ENCODE measurements at places on chromosomes 5 and 9.

- no peak for DNase-seq
Observed at GRCh38 chr5:83889971-83890745, 169.5 kb upstream of the HAPLN1 start.

DNA sequence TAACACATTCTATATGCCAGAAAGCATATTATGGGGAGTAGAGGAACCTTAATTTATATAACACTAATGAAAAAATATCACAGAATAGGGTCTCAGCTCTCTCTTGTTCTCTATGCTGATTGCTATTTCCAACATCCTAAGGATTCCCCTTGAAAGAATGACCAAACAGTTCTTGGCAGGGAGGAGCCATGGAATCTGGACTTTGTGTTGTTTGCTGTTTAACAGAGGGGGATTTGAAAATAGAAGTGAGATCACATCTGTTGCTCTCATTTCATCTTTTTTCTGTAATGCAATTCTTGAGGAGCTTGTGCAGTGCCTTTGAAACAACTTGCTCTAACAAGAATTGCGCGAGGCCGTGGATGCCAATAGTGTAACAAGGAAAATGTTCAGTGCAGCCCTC lies 755.3 kb downstream of the TLE1 start:
- no peak for DNase-seq

DNA sequence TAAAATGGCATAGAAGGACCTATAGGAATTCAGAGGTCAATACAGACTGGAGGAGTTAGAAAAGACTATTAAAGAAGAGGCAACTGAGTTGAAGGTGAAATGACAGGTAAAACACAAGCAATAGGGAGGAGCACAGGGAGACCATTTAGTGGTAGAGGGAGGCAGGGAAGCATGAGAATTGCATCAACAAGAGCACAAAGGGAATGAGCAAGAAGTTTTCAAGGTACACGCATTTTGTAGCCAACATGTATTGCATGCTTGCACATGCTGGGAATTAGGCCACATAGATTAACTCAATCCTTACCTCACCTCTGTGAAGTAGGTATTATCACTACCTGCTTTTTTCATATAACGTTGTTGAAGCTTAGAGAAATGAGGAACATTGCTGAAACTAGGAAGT lies 42.3 kb downstream of the PLPP1 start:
- DNase-seq: no peak

DNA sequence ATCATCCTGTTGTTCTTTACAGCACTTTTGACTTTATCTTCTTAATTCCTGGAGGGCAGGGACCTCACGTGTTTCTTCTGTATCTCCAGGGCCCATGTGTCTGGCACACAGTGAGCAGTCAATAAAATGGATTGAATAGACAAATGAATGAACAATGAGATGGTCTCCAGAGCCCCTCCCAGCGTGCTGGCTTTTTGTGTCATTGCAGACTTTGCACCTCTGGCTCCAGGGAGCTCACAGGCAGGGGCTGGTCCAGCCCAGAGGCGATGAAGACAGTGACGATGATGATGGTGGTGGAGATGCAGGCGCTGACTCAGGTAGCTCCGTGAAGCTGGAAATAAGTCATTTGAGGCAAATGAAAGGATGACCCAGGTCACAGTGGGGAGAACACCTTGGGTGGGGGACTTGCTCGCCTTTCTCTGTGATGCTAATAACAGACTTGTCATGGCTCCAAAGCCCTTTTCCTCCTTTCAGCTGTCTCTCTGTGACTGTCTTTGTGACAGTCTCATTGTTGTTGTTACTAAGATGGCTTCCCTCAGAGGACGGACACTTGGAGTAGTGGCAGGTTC lies 30.4 kb upstream of the FABP6 start:
- no peak for DNase-seq

DNA sequence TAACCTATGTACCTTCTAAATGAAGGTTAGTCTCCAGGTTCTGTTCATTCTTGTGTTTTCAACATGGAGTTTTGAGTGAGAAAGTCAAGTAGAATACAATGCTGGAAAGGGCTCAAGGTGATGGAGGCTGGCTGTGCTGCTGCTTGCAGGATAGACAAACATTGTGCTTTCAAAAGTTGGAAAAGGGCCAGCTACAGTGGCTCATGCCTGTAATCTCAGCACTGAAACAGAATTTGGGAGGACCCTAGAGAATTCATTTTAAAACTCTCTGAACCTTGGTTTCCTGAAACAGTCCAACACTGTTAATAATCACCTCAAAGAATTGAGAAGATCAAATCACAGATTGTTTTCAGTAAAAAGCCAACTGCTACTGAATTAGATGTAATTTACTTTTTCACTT lies 15.4 kb upstream of the IARS1 start:
- no peak for DNase-seq

DNA sequence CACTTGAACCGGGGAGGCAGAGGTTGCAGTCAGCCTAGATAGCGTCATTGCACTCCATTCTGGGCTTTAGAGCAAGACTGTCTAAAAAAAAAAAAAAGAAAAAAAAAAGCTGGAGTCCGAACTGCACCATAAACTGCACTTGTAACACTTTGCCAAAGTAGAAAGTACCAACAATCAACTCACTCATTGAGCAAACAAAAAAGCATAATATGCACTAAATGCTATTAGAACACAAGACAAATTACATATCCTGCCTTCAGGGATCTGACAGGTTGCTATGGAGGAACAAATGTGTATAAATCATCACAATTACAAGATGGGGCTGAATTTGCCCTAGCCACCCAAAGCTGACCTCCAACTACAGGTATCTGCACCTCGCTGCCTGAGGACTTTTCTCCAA lies 27.9 kb downstream of the GNAQ start:
- DNase-seq: no peak

GRCh38 chr5:61349935-61350334 lies 17.9 kb downstream of the ZSWIM6 start:
- no peak for DNase-seq

DNA sequence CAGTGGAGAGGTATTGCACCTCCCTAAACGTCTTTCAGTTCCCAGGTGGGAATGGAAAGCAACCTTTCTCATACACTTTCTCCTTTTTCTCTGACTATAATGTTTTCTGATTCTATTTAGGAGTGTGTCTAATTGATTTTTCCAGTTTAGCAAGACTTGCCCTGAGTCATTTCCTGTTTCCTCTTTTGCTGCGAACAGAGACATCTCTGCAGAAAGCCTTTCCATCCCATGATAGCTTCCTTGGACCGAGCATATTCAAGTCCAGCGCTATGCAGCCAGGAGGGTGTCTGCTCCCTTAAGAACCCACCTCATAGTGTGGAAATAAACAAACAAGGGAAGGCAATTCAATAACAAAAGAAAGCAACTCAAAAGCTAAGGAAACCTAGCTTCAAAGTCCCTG lies 60.0 kb upstream of the CDH6 start:
- DNase-seq: peak; percentile 88

- DNase-seq: no peak
Observed at GRCh38 chr5:37208883-37209797, 40.0 kb downstream of the CPLANE1 start.

DNA sequence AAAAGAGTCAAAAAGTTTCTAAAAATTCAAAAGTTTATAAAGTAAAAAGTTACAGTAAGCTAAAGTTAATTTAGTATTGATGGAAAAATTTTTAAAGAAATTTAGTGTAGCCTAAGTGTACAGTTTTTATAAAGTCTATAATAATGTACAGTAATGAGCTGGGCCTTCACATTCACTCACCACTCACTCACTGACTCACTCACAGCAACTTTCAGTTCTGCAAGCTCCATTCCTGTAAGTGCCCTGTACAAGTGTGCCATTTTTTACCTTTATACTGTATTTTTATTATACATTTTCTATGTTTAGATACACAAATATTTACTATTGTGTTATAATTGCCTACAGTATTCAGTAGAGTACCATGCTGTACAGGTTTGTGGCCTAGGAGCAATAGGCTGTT lies 239.5 kb upstream of the MAP3K1 start:
- no peak for DNase-seq

GRCh38 chr9:121609822-121610637 lies 41.4 kb upstream of the DAB2IP start:
- no peak for DNase-seq

GRCh38 chr5:148910686-148911361 lies 84.4 kb downstream of the ADRB2 start:
- no peak for DNase-seq

DNA sequence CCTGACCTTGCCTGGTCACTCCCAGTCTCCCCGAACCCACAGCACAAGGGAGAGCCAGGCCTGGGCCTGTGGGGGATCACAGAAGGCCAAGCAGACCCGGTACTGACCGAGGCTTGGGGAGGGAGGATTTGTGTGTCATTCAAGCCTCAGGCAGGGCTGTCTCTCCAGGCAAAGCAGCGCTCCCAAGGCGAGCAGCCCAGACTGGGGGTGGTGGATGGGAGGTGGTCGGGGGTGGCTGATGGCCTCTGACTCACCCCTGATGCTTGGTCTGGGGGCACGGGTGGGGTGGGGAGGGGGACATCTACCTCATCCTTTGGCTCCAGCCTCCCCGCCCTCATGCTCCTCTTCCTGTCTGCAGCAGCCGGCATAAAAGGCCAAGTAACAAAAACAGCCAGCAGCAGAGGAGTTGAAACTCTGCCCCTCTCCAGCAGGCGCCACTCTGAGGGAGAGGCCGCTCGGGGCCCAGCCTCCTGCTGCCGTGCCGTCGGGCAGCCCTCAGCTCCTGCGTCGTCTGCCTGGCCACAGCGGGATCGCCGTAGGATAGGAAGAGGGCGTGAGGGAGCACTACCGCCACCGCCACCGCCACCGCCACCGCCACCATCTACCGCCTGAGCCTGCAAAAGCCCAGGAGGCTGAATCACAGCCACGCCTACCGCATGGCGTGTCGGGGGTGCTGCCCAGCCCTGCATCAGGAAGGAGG lies 166.0 kb downstream of the OLFM1 start:
- DNase-seq: no peak

- DNase-seq: no peak
Observed at GRCh38 chr5:173941758-173942401, 47.1 kb upstream of the C5orf47 start.

- DNase-seq: no peak
Observed at GRCh38 chr5:54367844-54368243, 57.5 kb upstream of the ARL15 start.

GRCh38 chr5:31846934-31847333 lies 208.0 kb downstream of the PDZD2 start:
- no peak for DNase-seq

DNA sequence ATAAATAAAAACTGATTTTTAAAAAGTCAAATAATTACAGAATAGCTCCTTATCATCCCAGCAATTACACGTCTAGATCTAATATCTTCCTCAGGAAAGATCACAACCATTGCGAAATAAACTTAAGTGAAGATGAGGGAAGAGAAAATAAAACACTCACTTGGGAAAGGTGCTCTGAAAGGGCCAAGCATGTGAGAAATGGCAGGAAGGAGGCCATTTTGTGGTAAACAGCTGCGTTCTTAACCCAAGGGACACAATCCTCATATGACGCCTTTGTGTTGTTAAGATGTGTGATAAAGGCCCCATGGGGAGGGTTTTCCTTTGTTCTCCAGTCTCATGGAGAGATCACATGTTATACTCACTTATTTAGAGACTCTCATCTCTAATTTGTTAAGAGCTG lies 32.5 kb downstream of the JAKMIP2 start:
- DNase-seq: peak; percentile 73

DNA sequence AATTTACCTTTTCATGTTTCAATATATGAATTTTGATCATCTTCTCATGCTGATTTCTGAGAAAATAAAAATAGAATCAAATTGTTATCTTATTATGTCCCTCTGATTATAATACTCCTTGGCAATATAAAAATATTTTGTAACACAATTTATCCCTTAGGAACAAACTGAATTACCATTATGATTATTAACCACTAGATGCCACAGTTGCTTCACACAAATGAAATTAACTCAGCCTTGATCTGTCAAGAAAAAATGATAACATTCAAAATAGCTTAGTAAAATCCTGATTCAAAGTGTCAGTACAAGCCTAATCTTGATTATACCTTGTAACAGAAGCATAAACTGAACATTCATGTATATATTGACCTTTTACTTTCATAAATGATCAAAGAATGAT lies 4.8 kb upstream of the CHSY3 start:
- peak; percentile 5 for DNase-seq

- no peak for DNase-seq
Observed at GRCh38 chr9:88501086-88501485, 33.9 kb upstream of the NXNL2 start.

- DNase-seq: no peak
Observed at GRCh38 chr5:65779643-65780042, 57.6 kb downstream of the NLN start.

DNA sequence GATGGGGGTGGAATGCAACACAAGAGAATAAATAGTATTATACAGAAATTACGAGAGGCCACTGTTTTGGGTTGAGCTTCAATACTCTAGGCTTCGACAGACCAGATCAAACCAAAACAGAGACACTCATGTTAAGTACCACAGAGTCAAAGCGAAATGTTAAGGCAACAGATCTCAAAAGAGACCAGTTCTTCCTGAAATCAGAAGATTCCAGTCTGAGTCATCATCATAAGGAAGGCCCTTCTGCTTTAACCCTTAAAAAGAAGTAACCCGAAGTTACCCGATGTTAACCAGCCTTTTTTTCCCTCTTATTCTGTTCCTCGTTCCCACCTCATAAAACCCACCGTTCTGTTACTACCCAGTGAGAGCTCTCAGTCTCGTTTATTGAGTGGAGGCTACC lies 75.9 kb downstream of the SFXN1 start:
- DNase-seq: no peak

DNA sequence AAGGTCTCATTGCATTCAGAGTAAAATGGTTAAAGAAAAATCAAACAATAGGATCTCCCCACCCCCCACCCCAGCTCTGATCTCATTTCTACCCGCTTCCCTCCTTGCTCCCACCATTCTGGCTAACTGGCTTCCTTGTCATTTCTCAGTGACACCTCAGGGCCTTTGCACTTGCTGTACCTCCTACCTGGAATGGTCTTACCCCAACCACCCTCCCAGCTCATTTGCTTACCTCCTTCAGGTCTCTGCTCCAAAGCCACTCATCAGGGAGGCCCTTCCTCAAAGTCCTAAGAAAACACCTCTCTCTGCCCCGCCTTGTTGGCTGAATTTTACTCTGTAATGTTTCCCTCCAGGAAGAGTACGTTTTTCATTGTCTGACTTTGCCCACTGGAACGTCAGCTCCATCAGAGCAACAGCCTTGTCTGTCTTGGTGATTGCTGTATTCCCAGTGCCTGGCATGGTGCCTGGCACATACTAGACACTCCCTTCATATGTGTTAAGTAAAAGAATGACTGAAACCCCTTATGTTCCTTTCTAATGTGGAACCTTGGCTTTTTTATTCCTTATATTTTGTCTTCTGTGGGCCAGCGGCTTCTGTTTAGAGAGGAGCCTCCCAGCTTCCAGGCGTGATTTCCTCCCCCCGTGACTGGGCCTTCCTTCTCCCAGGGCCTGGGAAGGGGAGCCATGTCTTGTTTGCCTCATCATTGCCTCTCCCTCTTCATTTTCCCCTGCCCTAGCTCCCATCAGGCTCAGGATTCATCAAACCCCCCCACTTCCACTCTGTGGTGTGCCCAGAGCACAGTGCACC lies 26.9 kb downstream of the NEURL1B start:
- DNase-seq: no peak

GRCh38 chr5:126192226-126192625 lies 231.0 kb upstream of the GRAMD2B start:
- no peak for DNase-seq

- no peak for DNase-seq
Observed at GRCh38 chr9:38620483-38621433, at the start of gene ANKRD18A. ANKRD18A (minus strand) TSS chr9:38620596; CDS start chr9:38620285, 311 bp downstream.

All from SK-N-MC (cell line).